ENCODE measurements at places on chromosomes 3 and 15.

DNA sequence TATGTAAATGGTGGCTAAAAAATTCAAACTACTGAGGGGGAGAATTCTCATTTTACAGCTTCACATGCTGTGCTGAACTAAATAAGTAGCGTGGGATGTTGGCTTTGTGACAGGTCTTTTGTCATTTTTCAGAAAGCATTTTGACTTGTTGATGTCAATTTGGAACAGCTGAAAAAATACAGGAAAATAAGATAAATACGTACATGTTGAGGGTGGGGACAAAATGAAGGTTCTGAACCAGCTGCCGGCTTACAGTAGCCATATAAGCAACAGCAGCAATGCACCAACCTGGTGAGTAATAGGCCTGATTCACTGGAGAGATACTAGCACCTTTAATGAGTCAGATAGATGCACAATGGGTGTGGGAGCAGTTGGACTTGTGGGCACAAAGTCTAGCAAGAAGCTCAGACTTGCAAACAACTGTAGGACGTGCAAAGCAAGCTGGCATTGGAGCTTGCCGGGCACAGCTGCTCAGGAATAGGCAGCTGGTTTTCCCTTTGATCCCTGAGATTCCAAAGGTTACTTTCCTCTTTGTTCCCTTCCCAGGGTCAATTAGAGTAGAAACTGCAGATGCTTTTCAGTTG lies 12.9 kb downstream of the B3GNT5 start:
- DNase-seq, result no peak

- no peak for DNase-seq
Measured at GRCh38 chr3:19213603-19214220, 65.4 kb downstream of the KCNH8 start.

GRCh38 chr15:44075535-44075934 lies 119.5 kb downstream of the FRMD5 start:
- no peak for DNase-seq

DNA sequence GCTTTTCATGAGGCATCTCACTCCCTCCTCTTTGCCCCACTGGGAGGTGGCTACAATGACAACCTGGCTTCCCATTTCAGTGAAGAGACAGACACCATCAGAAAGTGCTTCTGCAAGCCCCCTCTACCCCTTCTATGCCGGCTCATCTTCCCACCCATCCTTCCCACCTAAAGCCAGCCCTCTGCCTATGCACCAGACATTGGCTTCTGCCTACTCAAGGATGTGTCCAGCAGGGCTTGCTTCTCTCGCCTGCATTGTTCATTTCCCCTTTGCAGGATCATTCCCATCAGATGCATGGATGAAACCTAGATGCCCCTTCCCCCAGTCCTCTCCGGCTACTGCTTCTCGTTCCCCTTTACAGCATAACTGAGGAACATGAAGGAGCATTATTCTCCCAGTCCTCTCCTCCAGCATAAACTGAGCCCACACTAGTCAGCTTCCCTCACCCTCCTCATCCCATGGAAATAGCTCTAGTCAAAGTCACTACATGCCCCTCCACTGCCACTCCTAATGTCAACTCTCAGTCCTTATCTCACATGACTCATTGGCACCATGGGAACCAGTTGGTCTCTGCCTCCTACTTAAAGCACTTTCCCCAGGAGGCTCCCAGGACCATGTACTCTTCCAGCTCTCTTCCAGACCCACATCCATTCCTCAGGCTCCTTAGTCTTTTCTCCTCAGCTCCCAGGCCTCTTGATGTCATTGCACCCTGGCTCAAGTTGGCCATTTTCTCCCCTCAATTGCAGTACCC lies 47.9 kb downstream of the TM2D3 start:
- DNase-seq, result no peak

DNA sequence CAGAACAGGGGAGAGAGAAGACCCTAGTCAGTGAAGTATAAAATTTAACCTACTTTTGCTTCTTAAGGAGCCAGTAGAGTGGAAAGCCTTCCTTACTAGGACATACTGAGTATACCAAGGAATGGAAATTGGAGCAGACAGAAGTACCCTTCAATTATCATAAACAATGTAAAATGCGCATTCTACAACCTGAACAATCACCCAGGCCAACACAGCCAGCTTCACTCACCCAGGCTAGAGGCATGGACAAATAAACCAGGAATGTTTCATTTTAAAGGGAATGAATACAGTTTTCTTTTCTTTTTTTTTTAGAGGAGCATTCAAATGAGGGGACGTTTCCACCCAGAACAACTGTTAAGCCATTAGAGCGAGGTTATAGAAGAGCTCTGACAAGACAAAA lies 41.9 kb upstream of the PLXND1 start:
- no peak for DNase-seq

All from heart right ventricle (tissue), 16 donors.